ENCODE measurements at places on chromosomes 1 and 21.

GRCh38 chr1:99621340-99621901 lies 24.5 kb upstream of the PALMD start:
- no peak for DNase-seq

- DNase-seq = peak; percentile 23
These were observed 68.2 kb downstream of the RNF187 start for GRCh38 chr1:228555074-228555994.

GRCh38 chr1:19385869-19386591 lies 73.9 kb downstream of the SLC66A1 start:
- peak; percentile 81 for DNase-seq

- DNase-seq = peak; percentile 41
These were observed 429.4 kb upstream of the PTBP2 start for GRCh38 chr1:96292141-96292540.

- DNase-seq = no peak
These were observed 14.4 kb downstream of the CCDC190 start for GRCh38 chr1:162846256-162847212.

- DNase-seq = no peak
These were observed at the start of gene KCNE2 for GRCh38 chr21:34363733-34364132. KCNE2 (plus strand) TSS chr21:34364006; CDS start chr21:34370479, 6,473 bp downstream.

DNA sequence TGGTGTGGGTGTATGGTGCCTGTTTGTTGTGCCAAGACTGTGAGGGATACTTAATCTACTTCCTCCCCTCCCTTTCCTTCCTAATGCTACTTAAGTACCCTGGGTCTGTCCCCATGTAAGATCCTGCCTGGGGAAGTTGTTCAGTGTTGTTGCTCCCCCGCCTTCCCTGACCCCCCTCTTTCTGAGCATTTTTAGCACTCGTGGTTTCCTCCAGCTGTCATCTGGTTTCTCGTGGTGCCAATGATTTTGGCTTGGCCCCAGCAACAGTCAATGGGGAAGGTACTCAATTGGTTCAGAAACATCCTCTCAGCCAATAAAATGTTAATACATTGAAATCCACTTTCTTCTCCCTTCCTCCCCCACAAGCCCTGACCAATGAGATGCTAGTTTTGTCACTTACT lies 8.0 kb upstream of the B4GALT3 start:
- peak; percentile 78 for DNase-seq

DNA sequence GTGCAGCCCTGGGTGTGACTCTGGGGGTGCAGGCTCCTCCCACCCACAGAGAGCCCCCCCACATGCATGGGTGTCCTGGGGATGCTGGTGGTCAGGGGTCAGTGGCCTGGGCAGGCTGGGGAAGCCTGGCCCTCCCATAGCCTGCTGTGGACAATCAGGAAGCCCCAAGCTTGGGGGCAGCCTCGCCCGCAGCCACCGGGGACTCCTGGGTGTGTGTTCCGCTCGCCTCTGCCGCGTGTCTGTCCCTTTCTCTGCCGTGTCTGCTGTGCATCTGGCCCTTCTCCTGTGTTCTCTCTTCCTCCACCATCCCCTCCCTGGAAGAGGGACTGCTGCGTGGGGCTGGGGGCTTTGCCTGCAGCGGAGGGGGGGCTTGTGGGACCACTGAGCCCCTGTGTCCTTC lies 22.9 kb downstream of the AGRN start:
- DNase-seq = no peak

GRCh38 chr1:3001471-3002348 lies 19.6 kb upstream of the ACTRT2 start:
- no peak for DNase-seq

- DNase-seq = no peak
These were observed 725.4 kb upstream of the RGS18 start for GRCh38 chr1:191432817-191433216.

GRCh38 chr1:114780344-114781226 lies at the start of gene SIKE1:
SIKE1 (minus strand) TSS chr1:114780685; CDS start chr1:114780607, 78 bp downstream.
- DNase-seq = peak; percentile 96

DNA sequence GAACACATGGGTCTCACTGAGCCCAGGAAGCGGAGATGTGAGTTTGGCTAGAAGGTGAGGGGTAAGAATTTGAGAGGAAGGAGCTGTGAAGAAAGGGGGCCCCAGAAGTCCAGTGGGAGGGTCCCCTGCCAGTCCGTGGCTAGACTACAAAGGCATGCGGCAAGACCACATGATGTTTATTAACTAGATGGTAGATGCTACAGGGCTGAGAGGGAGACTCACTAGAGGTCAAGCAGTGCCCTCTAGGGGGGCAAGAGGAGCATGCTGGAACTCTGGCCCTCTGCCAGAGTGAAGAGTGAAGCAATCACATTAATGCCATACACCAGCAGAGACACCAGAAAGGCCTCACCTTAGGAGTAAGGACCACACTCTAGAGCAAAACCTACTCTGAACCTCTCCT lies 12.2 kb downstream of the KIAA0319L start:
- peak; percentile 48 for DNase-seq

DNA sequence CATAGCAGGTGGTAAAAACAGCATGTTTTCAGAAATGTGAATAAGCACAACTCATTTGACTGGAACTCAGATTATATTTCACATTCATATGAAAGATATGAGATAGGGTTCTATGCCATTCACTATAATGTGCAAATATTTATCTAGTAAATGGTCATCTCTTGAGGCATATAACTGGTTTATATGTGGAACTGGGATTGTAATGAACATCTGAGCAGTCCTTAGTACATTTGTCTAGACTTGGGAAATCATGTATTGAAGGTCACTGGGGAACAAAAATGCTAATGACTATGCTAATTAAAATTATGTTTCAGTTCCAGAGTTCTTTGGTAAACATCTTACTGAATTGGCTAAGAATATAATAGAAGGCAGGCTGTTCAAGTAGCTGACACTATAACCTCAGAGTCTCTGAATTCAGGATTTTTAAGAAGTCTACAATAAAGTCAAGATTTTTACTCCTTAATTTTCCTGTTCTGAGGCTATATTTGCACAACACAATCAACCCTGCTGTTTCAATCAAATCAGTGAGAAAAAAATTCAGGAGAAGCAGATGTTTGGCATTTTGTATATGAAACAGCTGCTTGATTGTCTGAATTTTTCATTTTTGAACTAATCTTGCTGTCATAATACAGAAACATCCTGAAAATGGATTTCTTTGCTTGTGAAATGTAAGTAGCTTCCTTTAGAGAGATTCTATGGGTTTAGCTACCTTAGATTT lies 244.8 kb upstream of the RGS18 start:
- DNase-seq = no peak

DNA sequence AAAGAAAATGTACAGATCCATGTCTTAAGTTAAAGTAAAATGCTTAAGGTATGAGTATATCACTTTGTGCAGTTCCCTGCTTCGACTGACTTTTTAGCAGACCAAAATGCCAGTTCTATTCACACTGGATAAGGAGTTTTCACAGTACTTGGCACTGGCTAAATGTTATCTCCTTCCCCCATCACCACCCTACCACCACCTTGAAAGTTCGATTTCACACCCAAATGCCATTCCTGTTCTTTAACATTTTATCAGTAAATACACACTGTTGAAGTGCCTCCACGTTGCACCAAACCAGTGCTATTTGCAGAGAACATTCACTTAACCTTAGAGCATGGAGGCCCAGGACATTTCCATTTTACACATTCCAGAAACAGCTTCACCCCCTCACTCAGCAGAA lies 100.0 kb downstream of the URB2 start:
- no peak for DNase-seq

- no peak for DNase-seq
These were observed 41.3 kb upstream of the DMBX1 start for GRCh38 chr1:46448109-46448911.

GRCh38 chr21:37270576-37271365 lies 3.6 kb upstream of the VPS26C start:
- DNase-seq = no peak

GRCh38 chr1:167625040-167625823 lies 4.8 kb upstream of the RCSD1 start:
- no peak for DNase-seq

DNA sequence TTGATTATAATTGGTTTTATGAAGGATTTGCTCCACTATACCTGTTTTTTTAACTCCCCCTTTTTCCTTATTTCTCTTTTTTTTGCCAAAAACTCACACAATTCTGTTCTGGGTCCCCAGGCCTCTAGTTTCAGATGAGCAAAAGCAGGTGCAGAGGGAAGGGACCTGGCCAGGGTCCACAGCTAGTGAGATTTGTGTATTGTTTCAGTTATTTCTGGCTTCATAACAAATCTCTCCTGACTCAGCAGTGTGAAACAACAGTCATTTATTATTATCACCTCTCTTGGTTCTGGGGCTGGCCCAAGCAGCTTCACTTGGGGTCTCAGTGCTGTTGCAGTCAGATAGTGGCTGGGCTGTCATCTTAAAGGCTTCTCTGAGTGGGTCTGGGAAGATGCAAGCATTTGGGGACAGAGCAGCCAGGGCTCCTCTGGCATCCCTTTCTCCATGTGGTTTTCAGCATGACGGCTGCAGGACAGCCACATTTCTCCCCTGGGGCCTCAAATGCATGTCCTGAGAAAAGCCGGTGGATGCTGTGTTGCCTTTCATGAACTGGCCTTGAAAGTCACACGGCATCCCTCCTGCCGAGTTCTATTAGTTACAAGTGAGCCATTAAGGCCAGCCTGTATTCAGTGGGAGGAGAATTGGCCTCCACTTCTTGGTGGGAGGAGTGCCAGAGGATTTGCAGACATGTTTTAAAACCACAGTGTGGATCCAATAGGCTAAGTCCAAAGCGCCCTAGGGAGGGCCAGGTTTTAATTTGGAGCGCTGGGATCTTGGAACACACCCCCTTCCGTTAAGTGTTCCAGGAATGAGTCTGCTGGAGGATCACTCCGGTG lies 137.1 kb downstream of the CAMTA1 start:
- DNase-seq = peak; percentile 47

DNA sequence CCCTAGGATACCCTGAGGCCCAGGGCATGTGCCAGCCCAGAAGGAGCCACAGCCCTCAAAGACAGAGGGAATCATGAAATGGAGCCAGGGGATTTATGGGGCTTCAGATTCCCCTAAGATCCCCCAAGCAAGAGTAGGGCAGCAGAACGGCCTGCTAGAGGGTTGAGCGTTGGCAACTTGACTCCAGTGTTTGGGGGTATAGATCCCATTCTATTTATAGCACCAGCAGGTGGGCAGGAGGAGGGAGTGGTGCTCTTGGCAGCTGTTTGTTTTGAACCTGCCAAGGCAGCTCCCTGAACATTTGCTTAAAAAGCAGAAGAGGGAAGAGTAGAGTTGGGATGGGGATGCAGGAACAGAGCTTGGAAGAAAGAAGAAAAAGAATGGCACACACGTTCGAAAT lies 33.7 kb downstream of the GLUL start:
- no peak for DNase-seq

DNA sequence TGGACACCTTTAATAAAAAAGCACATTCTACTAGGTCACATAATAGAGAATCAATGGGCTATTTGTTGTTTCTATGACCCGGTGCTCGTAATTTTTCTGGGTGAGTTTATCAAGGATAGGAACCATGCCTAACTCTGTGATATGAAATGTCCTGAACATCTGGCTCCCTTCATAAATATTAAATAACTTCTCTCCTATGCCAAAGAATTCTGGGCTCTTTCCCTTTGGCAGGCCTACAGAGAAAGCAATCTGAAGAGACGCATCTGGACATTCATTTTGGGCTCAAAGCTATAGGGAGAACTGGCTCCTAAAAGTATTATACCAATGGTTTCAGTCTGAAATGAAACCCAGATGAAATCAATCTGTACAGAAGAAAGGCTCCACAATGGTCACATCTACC lies 38.8 kb upstream of the ANGPTL7 start:
- no peak for DNase-seq

- DNase-seq = no peak
These were observed 47.1 kb downstream of the PRDM15 start for GRCh38 chr21:41831866-41832595.

DNA sequence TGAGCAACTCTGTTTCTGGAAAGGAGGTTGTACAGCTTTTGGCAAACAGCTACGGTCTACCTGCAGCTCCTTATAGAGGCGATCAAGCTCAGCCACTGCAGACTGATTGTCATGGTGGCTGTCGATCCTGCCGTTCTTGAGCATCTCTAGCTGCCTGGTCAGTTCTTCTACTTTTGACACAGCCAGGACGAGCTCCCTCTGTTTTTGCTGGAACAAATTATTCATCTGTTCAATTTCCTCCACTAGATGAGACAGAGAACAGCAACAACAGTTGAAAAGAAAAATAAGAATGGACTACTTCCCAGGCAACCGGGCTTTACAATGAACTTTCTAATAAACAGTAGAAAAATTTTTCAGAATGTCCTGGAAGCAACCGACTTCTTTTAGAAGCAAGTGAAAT lies 42.5 kb downstream of the TP53BP2 start:
- no peak for DNase-seq

DNA sequence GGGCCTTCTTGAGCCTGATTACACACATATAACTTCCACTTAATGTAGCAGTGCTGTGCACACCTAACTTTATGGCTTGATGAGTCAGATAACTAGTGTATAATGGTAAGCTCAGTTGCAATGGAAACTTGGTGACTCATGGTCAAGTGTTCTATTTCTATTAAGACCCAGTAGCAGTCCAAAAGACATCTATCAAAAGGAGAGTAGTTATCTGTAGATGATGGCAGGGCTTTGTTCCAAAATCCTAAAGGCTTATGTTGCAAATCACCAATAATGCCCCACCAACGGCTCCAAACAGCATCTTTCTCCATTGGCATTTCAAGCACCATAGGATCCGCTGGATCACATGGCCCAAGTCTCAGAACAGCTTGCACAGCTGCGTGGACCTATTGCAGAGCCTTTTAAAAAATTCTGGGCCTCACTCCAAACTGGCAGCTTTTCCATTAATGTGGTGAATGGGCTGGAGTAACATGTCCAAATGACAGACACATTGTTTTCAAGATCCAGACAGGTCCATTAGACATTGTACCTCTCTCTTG lies 566.8 kb upstream of the USP24 start:
- peak; percentile 76 for DNase-seq

GRCh38 chr1:43908858-43909257 lies 24.7 kb upstream of the ARTN start:
- no peak for DNase-seq

DNA sequence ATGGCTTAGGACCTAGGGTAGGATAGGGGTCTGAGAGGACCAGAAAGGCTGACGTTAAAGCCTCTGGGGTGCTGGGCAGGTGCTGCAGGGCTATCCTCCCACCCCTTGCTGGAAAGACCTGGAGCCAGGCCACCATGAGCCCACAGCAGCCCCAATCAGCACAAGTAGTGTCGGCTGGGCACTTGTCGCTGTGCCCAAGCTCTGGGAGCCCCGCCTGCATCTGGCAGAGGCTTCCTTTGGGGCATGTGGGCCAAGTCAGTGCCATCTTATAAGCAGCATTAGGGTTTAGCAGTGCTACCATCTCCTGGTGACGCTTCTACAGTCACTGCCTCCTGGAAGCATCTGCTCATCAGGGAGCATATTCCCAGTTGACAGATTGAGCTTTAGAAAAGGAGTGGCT lies 31.3 kb downstream of the MAN1C1 start:
- DNase-seq = no peak

- no peak for DNase-seq
These were observed 65.4 kb upstream of the DSCAM start for GRCh38 chr21:40912375-40912774.

- DNase-seq = no peak
These were observed 44.6 kb downstream of the RASSF5 start for GRCh38 chr1:206551986-206552326.

- no peak for DNase-seq
These were observed 158.4 kb downstream of the PTPRU start for GRCh38 chr1:29394521-29395225.

All from foreskin fibroblast (primary cell).